CD4-positive, alpha-beta T cell treated with Interleukin-6 at 100 ng/mL for 8 hours (primary cell): ENCODE measurements at places on chromosomes 4 and X.

DNA sequence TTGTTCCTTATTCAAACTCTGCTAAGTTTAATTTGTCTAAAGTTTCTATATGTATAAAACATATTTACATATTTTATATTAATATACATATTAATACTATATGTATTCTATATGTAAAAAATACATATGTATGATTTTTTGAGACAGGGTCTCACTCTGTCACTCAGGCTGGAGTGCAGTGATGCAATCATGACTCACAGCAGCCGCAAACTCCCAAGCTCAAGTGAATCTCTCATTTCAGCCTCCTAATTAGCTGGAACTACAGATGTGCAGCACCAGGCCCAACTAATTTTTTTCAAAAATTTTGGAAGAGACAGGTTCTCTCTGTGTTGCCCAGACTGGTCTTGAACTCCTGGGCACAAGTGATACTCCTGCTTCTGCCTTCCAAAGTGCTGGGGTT lies 684.9 kb downstream of the TRAM1L1 start:
- no peak for DNase-seq

DNA sequence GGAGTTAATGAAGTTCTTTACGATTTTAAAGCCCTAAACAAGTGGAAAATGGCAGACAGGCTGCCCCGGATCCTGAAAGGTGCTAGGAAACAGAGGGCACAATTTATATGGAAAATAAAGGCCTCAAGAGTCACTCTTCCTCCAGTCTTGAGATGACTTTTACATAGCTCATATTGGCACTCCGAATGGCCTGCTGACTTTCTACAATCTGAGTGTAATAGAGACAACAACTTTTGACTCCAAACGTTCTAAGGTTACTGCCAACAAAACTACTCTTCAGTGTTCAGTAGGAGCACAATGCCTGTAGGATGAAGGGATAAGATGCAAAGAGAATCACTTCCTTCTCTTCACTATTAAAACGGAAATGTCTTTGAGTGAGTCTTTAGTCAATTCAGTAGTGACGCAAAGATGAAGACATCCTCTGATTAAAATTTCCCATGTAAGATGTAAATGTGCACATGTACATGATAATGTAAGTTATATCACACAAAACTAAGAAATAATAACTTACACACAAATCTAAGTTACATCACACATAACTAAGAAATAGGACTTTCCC lies 40.5 kb downstream of the VEGFC start:
- DNase-seq = no peak

GRCh38 chr4:39304651-39305050 lies 61.5 kb downstream of the RFC1 start:
- no peak for DNase-seq

- DNase-seq = no peak
Observed at GRCh38 chrX:149877157-149877556, 3.8 kb upstream of the MAGEA8 start.

DNA sequence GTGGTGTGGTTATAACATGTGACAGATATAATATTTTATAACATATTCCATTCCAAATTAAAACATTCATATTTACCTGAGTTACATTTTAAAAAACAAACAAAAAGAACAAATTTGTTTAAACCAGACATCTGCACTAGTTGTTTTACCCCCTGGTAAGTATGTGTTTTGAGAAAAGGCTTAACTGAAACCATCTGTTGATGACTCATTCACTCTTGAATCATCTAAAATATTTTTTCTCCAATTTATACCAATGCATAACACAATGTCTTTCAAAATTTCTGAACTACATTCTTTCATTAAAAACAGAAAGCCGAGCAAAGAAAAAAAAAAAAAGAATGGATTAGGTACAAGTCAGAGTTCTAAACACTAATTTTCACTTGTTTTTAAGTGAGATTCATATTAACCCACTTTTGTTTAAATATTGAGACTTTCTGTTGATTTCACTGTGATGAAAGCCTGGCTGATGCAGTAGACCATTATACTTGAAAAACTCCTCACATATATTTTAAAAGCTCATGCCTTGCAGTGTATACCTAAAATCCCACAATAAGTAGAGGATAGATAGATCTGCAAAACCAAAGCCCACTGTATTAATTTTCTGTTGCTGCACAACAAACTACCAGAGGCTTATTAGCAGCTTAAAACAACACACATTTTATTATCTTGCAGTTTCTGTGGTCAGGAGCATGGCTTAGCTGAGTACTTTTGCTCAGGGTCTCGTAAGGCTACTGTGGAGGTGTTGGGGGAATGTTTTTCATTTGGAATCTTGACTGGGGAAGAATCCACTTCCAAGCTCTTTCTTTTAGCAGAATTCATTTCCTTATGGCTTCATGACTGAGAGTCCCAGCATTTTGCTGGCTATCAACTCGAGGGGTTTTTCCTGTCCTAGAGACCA lies 221.5 kb downstream of the PCDH18 start:
- no peak for DNase-seq

GRCh38 chr4:60404027-60404426 lies 796.1 kb upstream of the ADGRL3 start:
- DNase-seq = no peak

DNA sequence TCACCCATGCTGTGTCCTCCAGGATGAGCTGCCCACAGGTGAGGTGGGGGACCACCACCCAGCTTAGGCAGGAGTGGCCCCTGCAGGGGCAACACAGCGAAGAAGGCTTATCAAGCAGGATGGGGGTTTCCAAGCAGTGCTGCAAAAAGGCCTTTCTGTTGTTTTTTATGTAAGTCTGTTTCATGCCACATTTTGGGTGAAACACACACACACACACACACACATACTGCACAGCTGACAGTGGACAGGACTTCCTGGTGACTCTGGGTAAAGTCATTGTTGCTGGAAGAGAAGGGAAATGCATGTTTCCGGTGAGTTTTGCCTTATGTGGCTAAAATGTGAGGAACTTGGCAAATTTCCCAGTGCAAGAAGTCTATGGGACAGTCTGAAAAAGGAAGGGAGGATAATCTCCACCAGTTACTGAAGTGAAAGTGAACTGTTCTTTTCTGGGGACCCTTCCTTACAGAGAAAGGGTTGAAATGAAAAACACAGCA lies 119.2 kb downstream of the IRF2 start:
- DNase-seq = peak; percentile 28

DNA sequence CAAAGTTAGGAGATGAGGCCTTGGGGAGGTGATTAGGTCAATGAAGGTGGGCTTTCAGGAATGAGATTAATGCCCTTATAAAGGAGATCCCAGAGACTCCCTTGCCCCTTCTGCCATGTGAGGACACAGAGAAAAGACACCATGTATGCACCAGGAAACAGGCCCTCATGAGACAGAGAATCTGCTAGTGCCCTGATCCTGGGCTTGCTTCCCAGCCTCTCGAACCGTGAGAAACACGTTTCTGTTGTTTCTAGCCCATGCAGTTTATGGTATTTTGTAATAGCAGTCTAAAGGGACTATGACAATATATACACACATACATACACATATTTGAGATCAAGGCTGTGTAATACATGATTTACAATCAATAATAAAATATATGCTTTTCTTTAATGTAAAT lies 41.4 kb upstream of the ENPP6 start:
- DNase-seq = no peak

GRCh38 chr4:1323635-1324442 lies 23.2 kb upstream of the UVSSA start:
- DNase-seq = no peak
